Osteocyte (in vitro differentiated cells): ENCODE measurements at places on chromosomes 1 and 21. TPM values are rescaled to one million over a fixed set of nuclear protein-coding genes. Genes with fewer than 3 reads are reported as not detected.

DNA sequence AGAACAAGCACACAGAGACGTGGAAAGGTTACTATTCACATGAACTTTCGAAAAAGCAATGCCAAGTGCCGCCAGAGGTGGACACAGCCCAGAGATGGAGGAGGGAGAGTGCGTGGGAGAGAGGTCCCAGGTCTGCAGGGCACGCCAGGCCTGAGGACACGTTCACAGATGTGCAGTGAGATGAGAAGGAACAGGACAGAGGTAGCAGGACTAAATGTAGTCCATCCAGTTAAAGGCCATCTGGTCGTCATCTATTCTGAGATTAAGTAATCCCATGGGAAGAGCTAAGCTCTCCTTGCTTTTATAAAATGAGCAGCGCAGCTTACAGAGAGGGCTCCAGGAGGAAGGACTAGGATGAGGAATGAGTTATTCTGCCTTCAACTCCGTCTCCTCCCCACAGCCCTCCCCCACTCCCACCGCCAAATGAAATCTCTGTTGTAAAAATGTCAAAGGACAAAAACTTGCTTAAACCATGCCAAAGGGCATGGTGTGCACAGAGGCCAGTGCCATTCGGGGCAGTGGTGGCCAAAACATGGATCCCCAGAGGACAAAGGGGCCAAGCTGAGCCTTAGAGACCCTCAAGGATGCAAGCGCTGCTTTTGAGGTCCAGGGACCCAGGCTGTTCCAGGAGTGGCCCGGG is 85.4 kb upstream of the SLC25A33 start:
- DNase-seq, result no peak

DNA sequence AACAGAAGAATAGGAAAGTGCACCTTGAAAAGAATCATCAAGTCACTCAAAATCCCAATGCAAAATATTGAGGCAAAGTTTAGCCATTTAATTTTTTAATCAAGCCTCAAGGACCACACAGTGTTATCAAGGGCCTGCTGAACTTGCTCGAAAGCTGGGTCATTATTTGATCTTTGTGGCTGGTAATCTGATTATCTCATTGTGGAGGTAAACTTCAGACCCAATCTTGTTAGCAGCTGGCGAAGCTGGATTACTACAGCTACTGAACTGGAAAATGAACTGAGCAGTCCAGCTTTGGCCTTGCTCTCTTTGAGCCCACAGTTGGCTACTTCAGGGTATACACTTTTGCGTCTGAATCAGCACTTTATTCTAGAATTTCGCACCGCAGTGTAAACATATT is 94.4 kb downstream of the BARHL2 start:
- DNase-seq, result no peak

GRCh38 chr21:32359719-32360260 is 33.0 kb downstream of the URB1 start:
- DNase-seq, result no peak

DNA sequence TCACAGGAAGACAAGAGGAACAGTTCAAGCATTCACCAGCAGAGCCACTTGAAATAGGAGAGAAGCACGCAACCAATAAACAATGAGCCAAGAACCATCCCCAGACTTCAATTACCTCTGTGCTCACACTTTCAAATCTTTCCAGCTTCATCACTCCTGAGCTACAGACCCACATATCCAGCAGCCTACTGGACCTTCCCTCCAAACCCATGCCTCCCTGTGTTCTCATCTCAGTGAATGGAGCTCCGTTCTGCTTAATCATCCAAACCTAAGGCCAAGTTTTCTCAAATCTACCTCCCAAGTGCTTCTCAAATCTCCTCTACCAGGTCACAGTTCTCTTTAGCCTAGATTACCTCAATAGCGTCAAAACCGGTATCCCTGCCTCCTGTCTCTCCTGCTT is 3.7 kb downstream of the PEF1 start:
- DNase-seq, result no peak

- DNase-seq, result no peak
These were observed 4.3 kb upstream of the NR1I3 start for GRCh38 chr1:161242313-161242712.

GRCh38 chr1:187034501-187034900 is 205.8 kb downstream of the PLA2G4A start:
- DNase-seq, result no peak

GRCh38 chr21:18030248-18030647 is 211.1 kb upstream of the C21orf91 start:
- no peak for DNase-seq

GRCh38 chr1:31797216-31797615 is 18.6 kb downstream of the SPOCD1 start:
- no peak for DNase-seq

- no peak for DNase-seq
These were observed 9.4 kb downstream of the GLUL start for GRCh38 chr1:182381962-182382819.

DNA sequence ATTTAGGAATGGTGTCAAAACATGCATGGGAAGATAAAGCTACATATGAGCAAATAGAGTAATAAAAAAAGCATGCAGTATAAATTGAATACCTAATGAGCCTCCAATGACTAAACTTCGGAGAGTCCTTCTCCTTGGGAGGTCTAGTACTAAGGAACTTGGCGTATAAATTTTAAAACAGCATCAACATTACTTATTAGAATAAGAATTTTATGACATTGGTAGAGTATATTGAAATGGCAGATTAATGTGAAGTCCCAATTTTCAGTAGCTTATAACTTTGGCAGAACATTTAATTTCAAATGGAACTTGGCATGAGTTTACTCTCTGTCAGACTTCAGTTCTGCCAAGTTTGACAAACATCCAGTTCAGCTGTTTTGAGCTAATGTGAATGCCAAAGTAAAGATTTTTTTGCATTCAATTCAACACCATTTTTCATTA is 104.7 kb upstream of the RGS18 start:
- DNase-seq, result no peak

DNA sequence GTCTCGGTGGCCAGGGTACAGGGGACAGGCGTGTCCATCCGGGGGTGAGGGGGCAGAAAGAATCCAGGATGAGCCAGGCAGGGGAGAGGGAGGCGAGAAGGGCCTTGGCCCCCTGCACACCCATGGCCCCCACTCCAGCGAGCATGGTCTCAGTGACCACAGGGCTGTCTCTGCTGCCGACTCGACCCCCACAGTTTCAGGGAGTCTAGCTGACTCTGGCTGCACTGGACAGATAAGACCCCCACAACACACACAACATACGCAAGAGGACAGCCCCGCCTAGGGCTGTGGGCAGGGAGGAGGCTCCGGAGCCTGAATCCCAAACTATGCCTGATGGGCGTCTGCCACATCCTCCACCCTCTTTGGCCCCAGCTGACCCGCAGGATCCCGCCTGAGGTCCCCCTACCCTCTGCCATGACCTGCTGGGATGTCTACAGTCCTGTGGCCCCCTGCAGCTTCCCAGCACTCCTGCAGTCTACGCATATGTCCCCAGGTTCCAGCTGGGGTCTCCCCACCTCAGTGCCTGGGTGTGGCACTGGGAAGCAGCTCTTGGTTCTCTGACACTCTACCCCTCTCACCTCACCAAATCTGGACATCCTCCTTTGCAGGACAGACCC is 22.0 kb downstream of the WNT9A start:
- DNase-seq, result no peak

- DNase-seq, result no peak
These were observed 16.4 kb downstream of the KCNA10 start for GRCh38 chr1:110502402-110503151.

DNA sequence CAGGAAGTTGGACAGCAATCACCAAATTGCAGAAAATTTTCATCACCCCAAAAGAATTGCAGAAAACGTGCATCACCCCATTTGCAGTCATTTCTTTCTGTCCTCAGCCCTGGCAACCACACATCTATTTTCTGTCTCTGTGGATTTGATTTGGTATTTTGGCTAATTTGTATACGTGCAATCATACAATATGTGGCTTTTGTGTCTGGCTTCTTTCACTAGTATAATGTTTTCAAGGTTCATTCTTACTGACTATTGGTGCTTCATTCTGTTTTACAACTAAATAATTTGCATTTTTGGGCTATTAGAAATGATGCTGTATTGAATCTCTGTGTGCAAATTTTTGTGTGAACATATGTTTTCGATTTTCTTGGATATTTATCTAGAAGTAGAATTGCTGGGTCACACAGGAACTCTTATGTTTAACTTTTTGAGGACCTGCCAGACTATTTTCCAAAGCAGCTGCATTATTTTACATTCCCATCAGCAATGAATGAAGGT is 24.8 kb upstream of the PRDM2 start:
- DNase-seq, result no peak

GRCh38 chr1:200692316-200692715 is 22.6 kb upstream of the DDX59 start:
- DNase-seq, result no peak

The AMY1B gene
- total RNA-seq, result not detected in 2 replicates

The MTMR11 gene
- 13.5 and 14.8 TPM in 2 replicates for total RNA-seq

The EFHD2 gene
- total RNA-seq, result 20.3 and 21.9 TPM in 2 replicates

The S100A9 gene
- total RNA-seq, result not detected in 2 replicates

The A3GALT2 gene
- 0.35 TPM in 1 of 2 replicates, not detected in the other for total RNA-seq

The PSRC1 gene
- total RNA-seq, result 7.7 and 9.3 TPM in 2 replicates

The GSTM4 gene
- total RNA-seq, result 24.3 and 25.1 TPM in 2 replicates

The SMG7 gene
- total RNA-seq, result 38.3 and 41.4 TPM in 2 replicates

The ADGRL4 gene
- total RNA-seq, result 8.2 and 9.5 TPM in 2 replicates
